ENCODE measurements at places on chromosomes 5 and 9. TPM values are rescaled to one million over a fixed set of nuclear protein-coding genes. Genes with fewer than 3 reads are reported as not detected.

DNA sequence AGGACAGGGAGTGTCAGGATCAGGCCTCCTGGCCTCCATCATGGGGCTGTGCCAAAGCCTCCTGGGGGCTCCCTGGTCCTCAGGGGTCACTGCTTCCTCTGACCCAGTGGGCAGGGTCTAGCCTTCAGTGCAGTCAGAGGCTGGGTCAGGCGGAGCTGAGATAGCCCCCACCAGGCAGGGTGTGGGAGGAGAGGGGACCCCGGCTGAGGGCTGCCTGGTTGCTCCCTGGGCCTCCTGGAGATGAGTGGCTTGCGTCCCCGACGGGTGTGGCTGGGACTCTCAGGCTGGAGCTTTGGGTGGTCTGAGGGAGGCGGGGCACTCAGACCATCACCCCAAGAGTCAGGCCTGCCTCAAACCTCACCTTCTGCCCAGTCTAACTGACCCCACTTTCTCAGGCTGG lies 21.7 kb downstream of the FAM163B start:
- no peak for DNase-seq
- H3K36me3 ChIP-seq = no peaks in the 10 kb centered on the region
- no peaks in the 10 kb centered on the region for H3K4me1 ChIP-seq
- H3K27me3 ChIP-seq = peaks cover 22% of the 10 kb centered on the region
- no peak overlapping the region for H3K4me3 ChIP-seq
- no peak overlapping the region for H3K27ac ChIP-seq

DNA sequence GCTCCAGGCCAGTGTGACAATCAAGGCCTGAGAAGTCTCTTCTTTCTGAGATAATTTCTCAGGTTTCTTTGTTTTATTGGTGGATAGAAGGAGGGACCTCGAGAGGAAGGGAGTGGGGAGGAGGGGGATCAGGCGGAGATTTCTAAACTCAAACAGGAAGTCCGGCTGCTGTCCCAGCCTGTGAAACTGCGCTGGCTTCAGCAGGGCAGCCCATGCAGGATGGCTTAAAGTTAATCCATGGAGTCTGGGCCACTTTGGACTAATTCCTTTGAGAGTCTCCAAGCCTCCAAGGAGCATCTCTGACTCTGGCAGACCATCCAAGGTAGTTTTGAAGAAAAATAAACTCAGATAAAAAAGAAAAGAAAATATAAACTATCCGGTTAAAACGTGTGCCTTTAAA lies 378.5 kb downstream of the MLLT3 start:
- no peaks in the 10 kb centered on the region for H3K27me3 ChIP-seq
- peaks cover 14% of the 10 kb centered on the region for H3K4me1 ChIP-seq
- H3K36me3 ChIP-seq = no peaks in the 10 kb centered on the region

- DNase-seq = no peak
- H3K4me3 ChIP-seq = no peak overlapping the region
- H3K27ac ChIP-seq = no peak overlapping the region
Measured at GRCh38 chr9:131610231-131610761, 65.0 kb downstream of the PRRT1B start.

DNA sequence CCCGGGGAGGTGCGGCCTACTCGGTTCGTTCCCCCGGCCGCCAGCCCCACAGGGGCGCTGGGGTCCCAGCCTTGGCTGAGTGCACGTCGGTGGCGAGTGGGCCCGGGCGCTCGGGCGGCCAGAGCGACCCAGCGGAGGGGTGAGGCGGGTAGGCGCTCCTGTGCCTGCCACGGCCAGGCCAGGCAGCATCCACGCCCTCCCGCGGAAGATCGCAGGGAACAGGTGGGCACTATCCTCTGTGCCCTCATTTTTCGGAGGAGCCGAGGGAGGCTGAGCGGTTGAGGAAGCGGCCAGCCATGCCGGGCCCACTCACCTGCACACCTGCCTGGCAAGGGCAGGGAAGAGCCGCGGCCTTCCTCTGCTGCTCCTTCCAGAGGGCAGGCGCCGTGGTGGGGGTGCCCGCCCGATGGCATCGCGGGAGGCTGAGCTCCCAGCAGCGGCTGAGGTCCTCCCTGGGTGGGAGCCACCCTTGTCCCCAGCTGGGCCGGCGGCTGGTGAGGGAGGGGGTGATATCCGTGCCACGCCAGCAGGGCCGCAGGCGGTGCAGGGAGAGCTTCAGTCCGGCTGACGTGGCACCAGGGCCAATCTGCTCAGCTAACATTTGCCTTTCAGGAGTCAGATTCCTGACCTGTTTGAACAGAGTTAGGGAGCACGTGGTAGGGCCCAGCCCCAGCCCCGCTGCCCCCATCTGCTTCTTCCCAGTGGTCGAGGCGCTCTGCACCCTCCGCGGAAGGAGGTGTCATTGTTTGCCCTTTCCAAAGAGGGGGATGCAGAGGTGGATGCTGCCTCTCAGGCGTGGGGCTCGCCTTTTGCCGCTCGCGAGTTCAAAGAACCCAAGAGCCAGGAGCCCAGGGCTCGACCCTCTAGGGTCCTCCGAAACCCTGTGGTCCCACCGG lies 1.6 kb upstream of the SEC16A start:
- no peaks in the 10 kb centered on the region for H3K27me3 ChIP-seq
- H3K4me3 ChIP-seq = peak overlapping the region; percentile 57
- H3K27ac ChIP-seq = peak overlapping the region; percentile 99

OBP2B gene
- polyA plus RNA-seq = 0.16 TPM

Data from spleen (tissue), 13 donors.